ENCODE measurements at places on chromosomes 13 and 19.
A peak's percentile ranks its signal among the peaks of the same experiment; 100 is the strongest.

DNA sequence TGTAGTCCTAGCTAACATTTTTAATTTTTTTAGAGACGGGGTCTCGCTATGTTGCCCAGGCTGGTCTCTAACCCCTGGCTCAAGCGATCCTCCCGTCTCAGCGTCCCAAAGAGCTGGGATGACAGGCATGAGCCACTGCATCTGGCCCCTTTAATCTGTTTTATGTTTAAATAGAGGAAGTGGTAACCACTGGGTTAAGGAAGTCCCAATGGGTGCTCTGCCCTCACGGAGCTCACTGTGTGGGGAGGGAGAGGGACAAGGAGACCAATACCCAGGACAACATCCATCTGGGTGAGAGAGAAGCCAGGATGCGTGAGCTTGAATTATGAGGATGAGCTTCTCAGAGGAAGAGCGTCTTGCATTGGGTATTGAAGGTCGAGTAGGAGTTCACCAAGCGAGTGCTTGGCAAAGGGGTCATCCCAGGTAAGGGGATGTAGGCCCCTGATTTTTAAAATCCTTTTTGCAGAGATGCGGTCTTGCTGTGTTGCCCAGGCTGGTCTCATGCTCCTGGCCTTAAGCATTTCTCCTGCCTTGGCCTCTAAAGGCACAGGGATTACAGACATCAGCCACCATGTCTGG is 13.8 kb downstream of the YJU2 start:
- ATAC-seq, result no peak

- peak; percentile 53 for ATAC-seq
Measured at GRCh38 chr19:4730740-4731171, 7.1 kb upstream of the DPP9 start.

GRCh38 chr13:103799028-103799427 is 732.8 kb upstream of the SLC10A2 start:
- no peak for ATAC-seq

DNA sequence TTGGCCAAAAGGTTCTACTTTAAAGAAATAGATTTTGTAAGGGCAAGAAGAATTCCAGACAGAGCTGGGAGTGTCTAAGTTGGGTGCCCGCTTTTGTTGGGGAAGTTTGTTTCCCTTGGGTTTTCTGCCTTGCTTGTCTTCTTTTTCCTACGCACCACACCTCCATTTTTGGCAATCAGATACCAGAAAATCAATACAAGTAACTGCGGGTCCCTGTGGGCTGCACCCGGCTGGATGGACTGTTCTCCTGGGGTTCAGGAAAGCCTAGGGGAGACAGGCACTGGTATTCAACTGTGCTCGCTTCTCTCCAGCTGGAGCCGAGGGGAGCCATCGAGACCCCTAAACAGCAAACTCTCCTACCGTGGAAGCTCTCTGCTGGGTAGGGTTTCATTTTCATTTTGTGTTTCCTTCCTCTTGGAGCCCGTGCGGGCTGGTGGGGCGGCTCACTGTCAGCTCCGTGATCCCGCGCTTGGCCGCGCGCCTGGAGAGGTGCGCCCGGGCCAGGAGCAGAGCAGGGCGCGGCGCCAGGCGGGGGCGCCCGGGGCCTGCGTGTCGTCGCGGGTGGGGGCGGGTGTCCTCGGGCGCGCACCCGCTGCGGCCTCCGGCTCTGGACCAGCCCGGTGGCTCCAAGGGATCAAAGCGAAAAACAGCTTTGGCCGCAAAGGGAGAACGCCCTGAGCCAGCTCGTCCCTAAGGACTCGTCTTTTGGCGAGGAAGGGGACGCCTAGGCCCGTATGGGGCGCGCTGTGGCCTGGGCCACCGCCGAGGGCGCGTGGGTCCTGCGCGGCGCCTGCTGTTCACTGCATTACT is 347.2 kb downstream of the ZNF536 start:
- no peak for ATAC-seq

- no peak for ATAC-seq
Measured at GRCh38 chr13:90872491-90873025, 474.9 kb upstream of the MIR17HG start.

GRCh38 chr19:55473225-55474012 is 3.0 kb upstream of the ZNF628 start:
- no peak for ATAC-seq

DNA sequence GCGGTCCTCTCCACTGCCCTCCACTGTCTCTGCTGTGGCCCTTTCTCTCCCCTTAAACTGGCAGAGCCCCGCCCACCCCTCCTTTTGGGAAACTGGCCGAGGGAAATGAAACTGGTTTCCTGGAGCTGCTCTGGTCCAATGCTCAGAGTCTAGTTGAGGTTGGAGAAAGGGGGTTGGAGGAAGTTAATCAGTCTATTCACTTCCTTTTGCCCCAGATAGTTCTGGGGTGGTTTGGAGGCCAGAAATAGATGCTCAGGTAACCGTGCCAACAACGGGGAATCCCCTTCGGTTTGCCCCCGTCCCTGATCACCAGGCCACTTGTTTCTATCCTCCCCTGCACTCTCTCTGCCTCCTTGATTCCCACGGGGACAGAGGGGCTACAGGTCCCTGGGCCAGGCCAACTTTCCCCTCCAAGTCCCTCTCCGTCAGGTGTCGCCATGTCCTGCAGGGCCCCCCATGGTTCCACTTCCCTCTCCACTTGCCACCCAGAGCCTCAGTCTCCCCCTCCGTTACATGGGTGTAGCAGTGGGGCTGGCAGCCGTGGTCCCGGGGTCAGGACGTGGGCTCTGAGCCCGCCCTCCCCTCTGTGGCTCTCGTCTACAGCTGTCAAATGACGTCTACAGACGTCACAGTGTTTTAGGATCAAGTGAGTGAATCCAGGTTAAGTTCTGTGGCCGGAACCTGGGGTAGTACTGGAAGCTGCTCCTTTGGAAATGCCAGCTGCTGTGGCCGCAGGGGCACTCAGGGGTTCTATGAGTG is at the start of gene IL4I1:
TSS of gene IL4I1 (minus strand) at position 25 of the 759 bp plus-strand sequence. CDS start 727 bp downstream, outside the sequence.
- peak; percentile 35 for ATAC-seq

DNA sequence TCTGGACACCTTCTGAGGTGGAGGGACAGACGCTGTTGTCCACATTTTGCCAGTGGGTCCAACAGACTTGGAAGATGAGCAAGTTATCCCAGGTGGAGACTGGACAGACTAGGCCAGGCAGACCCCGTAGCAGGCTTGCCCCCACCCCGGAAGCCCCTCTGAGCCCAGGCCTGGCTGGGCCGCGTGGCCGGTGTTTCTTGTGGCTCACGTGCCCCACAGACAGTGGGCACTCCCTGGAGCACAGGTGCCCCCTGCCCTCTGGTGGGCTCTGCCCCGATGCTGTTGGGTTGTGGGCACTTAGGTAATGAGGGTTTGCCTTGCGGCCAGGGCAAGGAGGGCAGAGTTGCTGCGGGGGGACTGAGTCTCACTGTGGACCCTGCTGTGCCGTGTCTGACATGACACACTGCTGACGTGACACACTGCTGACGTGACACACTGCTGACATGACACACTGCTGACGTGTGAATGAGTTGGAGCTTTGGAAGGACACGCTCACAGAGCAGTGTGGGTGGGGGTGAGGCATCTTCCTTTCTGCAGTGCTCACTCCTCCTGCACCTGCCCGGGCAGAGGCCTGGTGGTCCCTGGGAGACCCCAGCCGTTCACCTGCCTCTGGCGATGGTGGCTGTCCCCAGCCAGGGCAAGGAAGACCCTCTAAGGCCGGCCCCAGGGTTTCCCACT is 25.1 kb downstream of the DOT1L start:
- no peak for ATAC-seq

GRCh38 chr13:77853703-77854102 is 64.9 kb downstream of the EDNRB start:
- no peak for ATAC-seq

DNA sequence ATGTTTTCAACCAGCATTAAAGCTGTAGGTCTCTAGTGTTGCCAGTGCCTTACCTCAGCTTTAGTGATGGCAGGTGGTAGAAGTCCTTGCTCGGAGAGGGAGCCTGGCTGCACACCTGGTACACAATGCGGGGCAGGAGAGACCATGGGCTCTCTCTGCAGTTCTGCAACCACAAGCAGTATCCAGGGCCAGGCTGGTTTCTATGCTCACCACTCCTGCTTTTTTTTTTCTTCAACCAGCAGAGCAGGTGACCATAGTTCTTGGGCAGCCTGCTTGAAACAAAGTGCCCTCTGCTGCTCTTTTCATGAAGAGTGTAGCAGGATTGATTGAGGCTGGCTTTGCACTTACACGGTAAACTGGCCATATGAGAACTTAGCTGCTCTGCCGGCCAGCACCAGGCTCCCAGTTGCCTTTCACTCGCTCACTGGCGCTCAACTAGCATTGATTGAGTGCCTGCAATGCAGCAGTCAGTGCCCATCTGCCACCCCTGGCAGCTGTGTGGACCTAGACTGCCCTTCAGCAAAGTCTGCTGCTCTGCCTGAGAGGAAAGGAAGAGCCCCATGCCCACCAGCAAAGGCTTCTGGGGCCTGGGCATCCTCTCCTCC is 4.4 kb upstream of the CHAMP1 start:
- ATAC-seq, result no peak

GRCh38 chr13:76522083-76522755 is 364.0 kb downstream of the KCTD12 start:
- ATAC-seq, result peak; percentile 81

DNA sequence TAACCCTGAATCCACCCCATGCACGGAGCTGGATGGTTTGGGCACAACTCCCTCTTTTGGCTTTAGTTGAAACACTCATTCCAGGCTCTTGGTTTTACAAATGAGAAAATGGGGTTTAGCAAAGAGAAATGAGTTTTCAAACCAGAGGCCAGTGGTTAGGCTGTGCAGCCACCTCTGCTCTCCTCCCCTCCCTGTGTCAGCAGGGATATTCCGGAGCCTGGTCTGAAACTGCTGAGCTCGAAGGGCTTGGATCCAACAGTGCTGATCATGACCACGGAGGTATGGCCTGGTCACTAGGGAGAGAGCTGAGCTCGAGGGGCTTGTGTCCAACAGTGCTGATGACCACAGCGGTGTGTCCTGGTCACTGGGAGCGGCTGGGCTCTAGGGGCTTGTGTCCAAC is 41.5 kb downstream of the ZNF787 start:
- ATAC-seq, result no peak

- ATAC-seq, result no peak
Measured at GRCh38 chr19:7744871-7745650, 2.3 kb downstream of the CD209 start.

- ATAC-seq, result no peak
Measured at GRCh38 chr13:82305588-82305987, 1576.7 kb downstream of the SLITRK1 start.

GRCh38 chr19:35143231-35143715 is at the start of gene FXYD7:
Gene FXYD7 (plus strand): TSS chr19:35143255. CDS start chr19:35143334, 79 bp downstream.
- ATAC-seq, result no peak

DNA sequence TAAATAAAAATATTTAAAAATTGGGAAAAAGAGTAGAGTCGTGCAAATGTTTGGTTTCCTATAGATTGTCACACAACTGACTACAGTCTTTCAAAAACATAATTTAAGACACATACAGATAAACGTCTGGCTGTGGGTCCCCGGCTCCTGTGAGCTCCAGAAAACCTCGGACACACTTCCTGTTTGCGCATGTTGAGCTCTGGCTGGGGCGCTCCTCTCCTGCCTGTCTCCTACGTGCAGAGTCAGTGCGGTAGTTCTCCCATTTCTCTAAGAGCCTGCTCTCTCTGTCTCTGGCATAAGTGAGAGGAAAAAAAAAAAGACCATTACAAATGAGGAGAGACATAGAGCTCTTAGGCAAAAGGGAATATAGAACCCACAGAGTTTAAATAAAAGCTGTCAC is 128.2 kb upstream of the OBI1 start:
- ATAC-seq, result no peak

DNA sequence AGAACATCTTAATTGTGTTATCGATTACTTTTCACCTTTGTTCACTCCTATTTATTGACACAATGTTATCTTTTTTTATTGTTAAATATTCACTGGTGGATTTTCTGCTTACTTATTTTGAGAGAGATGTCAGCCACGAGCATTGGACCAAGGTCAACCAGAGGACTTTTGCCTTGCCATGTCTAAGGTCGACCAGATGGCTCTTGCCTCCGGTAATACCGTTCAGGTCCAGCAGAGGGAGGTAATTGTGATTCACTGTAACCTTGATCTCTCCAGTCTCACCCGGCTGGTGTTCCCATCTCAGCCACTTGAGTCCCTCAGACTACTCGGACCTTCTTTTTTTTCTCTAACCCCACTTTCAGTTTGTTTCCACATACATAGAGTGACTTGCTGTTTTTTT is 1438.1 kb downstream of the UQCRFS1 start:
- ATAC-seq, result no peak

DNA sequence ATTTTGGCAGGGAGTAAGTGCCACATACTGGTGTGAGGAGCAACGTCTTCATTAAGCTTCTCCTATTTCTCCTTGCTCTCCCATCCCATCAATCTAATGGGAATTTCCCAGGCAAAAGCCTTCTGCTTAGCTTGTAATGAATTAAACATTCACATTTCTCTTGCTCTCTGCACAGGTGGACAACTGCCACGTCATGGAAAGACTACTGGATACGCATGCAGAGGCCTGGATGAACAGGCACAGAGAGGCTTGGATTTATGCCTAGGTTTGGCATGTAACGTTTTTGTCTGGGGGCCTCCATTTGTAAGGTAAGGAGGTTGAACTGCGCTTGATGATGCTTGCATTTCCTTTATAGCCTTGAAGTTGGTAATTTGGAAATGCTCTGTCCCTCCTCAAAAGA is 374.8 kb downstream of the KLF12 start:
- ATAC-seq, result no peak
